ENCODE measurements at places on chromosomes 5 and 9.

GRCh38 chr5:138654281-138654867, 79.2 kb upstream of the HSPA9 start:
- peak; percentile 60 for DNase-seq

DNA sequence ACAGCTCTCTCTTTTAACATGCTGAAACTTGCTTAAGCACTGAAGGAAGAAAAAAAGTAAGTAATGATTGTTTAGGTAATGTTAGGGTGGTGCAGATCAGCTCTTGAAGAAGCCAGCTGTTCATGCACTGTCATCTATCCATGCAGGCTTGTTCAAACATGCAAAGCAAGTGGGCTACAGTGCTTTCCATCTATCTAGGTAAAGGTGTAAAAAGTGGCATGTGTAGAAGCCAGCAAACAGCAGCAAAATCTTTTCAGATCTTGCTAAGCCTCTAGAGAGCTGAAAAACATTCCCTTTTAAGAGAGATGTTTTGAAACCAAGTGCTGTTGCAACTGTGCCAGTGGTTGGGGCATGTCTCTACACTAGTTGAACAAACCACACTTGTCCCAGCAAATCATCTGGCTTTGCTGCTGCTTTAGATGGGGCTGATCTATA, 214.4 kb downstream of the EFNA5 start:
- no peak for DNase-seq

- no peak for DNase-seq
These were observed 90.7 kb upstream of the DHFR start for GRCh38 chr5:80745490-80745889.

- no peak for DNase-seq
These were observed 4.5 kb upstream of the OTP start for GRCh38 chr5:77642738-77643653.

- DNase-seq = no peak
These were observed 81.6 kb upstream of the CKMT2 start for GRCh38 chr5:81151546-81151945.

GRCh38 chr9:90219548-90220118, 423.0 kb downstream of the DIRAS2 start:
- DNase-seq = peak; percentile 10

DNA sequence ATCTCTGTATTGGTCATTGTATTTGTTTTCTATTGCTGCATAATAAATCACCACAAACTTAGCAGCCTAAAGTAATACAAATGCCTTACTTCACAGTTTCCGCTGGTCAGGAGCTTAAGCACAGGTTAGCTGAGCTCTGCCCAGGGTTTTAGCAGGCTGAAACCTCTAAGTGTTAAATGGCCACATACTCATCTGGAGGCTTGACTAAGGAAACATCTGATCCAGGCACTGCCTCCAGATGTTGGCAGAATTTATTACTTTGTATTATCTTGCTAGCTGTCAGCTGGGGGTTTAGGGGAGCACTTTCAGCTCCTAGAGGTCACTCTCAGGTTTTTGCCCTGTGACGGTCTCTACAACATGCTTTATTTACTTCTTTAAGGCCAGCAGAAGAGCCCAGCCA, 23.2 kb upstream of the RARS1 start:
- DNase-seq = no peak

DNA sequence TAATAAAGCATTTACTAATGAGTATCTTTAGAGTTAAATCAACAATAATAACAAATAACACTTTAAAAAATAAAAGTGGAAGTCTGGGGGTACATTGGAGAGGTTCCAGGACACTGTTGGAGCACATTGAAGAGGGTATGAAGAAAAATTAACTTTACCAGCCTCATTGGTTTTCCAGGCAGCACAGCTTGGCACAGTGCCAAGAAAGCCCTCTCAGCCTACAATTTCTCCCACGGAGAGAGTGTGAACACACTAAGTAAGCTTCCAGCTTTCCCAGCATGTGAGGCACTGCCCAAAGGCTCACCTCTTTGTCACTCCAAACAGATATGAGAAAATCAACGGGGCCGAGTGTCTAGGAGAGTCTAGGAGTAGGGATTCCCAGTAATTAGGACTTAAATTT, 1912.8 kb upstream of the NUDT12 start:
- no peak for DNase-seq

GRCh38 chr9:570187-570586, 271.3 kb upstream of the DMRT1 start:
- no peak for DNase-seq

DNA sequence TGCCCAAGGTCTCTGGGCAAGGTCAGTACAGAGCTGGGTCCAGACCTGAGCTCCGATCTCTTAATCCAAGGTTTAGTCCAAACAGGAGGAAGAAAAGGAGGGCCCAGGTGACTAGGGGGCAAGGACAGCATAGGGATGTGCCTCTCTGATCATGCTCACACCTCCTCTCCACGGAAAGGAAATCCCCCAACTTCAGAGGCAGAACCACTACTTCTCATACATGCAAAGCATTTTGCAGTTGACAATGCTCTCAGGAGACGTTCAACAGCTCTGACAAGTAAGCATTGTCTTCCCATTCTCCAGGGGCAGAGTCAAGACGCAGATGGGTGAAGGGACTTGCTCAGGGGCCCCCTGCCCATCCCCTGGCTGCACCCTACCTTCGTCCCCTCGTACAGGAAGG, 8.7 kb upstream of the CORO2A start:
- no peak for DNase-seq

GRCh38 chr5:179227229-179227579, 118.1 kb downstream of the ADAMTS2 start:
- no peak for DNase-seq

- DNase-seq = no peak
These were observed 488 bp downstream of the SKIC3 start for GRCh38 chr5:95554331-95554646.

DNA sequence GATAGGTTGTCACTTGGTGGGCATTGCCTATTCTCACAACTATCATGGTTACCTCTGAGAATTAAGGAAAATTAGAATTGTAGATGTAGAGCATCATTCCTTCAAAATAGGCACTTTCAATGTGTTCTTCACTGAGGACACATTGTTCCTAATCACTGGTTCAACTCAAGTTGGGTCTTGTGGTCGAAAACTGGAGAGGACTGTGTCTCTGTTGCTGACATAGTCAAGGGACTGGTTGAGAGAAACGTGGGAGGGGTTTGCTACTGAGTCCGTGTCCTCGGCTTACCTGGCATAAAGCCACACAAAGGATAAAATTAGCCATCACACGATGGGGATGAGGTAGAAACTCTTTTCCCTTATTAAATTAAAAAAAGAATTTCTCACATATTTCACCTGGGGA, 205.9 kb upstream of the CD180 start:
- DNase-seq = no peak

DNA sequence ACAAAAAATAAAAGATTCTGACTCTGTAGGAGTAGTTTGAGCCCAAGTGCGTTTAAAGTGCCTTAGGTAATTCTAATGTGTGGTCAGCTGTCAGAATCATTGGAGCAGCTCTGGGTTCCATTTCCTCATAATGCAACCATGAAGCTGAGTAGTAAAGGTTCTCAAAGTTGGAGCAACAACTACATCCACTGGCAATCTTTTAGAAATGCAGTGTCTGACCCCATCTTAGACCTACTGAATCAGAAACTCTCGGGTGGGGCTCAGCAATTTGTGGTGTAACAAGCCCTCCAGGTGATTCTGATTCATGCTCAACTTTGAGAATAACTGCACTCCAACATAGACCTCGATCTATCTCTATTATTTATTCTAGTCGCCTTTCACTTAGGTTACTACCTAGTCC, 7.6 kb upstream of the ALDH1A1 start:
- DNase-seq = no peak

DNA sequence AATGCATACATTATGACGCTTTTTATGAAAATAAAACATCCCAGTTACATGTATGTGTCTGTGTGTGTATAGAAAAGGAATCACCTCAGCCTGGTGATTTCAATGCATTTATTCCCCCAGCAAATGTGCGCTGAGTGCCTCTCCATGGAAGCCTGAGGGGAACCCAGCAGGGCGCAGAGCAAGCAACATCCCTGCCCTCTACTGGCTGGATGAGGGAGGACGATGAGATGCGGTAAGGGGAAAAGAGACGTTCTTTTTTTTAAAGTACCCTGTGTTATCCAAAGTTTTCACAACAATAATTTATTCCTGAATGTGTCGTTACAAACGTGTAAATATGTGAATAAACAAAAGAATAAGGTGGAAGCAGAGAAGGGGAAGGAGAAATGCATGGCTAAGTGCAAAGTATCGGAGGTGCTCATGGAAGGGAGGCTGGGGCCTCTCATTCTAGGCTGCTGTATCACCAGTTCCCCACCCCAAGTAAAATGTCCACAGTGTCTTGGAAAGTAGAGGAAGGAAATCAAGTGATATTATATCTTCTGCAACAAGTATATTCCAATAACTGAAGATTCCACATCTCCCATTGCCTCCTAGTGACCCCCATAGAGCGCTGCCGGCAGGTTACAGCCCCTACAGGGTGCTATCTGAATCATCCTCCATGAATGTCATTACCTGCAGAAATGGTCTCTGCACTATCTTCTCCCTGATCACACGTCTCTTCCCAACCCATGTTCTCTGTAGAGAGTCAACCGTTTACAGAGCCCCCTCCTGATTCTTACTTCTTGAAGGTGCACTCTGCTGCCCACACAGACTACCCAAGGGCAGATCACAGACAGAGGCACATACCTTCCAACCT, 13.0 kb upstream of the ABLIM3 start:
- DNase-seq = no peak

DNA sequence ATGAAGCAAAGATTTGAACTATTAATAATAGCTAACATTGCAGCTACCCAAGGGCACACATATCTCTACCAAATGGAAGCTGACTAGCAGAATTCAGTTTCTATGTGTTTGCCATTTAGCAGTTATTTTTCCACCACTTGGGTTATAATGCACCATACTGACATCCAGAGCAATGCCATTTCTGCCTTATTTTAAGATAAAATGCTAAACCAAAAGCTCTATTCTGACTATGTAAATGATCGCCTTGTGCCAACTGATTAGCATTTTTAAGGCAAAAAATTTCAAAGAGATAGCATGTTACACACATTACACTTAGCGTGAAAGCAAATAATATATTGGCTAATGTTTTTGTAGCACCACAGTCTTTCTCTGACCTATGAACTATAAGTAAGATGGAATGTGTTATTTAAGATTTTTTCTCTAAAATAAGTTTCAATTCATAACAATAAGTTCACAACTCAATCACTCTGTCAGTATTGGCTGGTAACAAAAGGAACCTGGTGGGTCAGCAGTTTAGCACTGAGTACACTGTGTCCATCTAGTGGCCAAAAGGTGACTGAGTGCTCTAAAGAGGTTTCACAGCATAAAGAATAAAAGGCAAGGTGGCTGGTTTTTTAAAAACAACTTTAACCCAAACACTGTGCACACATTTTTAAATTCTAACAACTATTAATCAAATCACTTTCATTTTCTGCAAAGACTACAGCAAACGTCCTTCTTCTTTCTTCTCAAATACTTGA, 443.5 kb downstream of the PDE4D start:
- no peak for DNase-seq

DNA sequence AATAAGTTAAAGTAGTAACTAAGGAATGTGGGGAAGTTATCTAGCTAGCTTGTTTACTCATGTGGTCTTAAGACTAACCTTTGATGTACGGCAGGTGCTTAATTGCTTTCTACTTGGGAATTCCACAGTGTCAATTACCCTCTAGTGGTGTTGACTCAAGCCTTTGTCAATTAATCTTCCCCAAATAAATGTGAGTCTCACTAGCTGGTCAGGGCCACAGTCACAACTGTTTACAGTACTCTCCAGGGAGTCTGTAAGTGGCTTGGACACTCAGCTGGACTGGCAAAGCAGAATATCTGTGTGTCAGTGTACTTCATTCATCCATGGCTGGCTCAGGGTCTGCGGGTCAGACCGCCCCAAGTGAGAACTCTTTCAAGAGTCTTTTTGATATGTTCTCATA, 30.8 kb downstream of the SMIM3 start:
- no peak for DNase-seq

GRCh38 chr9:137630126-137630525, 11.3 kb downstream of the EHMT1 start:
- no peak for DNase-seq

DNA sequence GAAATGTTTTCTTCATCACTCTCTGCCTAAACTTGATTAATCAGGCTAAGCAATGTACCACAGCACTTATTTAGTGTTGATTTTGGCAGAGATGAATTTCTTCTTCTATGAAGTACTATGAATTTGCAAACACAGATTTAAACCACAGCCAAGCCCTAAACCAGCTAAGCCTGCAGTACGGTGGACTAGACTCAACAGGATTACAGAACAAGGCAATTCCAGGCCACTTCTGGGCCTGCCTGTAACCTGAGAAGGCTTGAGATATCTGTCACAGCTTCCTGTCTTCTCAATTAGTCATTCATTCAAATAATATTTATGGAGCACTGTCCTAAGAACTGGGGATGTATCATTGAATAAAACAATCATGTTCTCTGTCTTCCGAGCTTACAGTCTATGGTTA, 32.4 kb upstream of the CAST start:
- DNase-seq = no peak

DNA sequence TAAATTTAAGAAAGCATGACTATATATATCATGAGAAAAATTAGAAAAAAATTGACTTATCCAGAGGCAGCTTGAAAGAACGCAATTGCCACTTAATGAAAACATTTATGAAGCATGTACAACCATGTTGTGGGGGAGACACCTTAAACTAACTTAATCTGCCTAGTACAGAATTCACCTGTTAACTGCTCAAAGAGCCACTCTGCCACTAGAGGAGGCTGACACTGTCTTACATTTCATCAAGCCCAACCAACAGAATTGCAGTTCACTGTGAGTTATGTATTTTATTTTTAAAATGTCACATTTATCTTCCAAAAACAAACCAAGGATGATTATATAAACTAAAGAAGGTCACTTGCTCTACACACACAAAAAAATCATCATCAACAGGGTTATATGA, 252.9 kb downstream of the MLLT3 start:
- no peak for DNase-seq

DNA sequence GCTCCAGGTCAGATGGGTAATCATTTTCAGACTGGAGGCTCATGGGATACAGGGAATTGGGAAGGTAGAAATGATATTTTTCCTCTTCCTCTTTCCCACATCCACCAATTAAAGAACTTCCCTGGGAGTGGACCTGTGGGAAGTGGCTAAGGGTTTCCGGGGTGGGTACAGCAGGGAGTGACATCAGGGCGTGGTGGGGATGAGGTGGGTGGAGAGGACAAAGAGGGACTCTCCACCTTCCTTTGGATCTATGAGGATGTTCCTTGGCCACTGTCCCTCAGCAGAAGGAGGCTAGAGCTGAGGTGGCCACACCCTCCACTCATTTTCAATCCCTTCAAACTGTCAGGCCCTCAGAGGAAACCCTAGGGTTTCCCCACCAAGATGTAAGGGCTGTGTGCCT, 54.7 kb downstream of the IRF1 start:
- no peak for DNase-seq

GRCh38 chr9:13032585-13032984, 246.9 kb downstream of the MPDZ start:
- no peak for DNase-seq

- no peak for DNase-seq
These were observed 69.0 kb downstream of the GAPVD1 start for GRCh38 chr9:125330587-125330986.

Measured in stimulated activated CD8-positive, alpha-beta memory T cell treated with anti-CD3 and anti-CD28 coated beads, Interleukin-2, amount 100 ng/mL, for 48 hours (primary cell).